ENCODE measurements at places on chromosomes 16 and 17. TPM values are rescaled to one million over a fixed set of nuclear protein-coding genes. Genes with fewer than 3 reads are reported as not detected.

DNA sequence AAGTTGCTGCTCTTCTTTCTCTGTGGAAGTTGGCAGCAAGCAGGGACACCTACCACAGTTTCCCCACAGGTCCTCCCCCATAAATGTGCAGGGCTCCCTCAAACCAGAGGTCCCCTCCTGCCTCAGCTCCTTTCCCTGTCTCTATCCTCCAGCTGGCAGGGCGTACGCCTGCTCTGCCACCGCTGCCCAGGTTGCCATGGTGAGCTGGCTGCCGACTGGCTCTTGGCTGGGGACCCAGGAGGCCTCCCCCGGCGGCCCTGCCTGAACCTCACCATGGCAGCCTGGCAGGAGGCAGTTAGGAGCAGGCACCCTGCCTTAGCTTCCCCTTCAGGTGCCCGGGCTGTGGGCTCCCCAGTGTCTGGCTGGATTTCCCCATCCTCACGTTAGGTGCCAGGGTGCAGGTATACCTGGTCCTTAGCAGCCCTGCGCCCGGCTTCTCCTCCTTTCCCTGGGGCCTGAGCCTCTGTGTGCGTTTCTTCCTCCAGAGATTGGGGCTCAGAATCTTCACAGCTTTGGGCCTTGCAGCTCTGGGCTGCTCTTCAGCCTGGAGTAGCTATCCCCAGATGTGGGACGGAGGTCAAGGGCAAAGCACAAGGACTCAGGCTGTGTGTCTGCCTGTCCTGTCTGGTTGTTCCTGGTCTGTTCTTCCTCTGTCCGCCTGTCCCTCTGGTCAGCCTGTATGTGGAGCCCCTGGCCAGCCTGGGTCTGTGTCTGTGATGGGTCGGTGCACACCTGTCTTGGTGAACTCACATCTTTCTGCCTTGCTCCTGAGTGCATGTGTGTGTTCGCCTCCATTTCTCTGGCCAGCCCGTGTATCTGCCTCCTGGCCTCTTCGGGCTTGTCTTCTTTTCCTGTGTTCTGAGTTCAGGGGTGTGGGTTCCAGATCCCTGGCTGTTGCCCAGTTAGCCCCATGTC is 15.7 kb downstream of the GJD3 start:
- H3K36me3 ChIP-seq = no peaks in the 10 kb centered on the region
- peak overlapping the region; percentile 49 for H3K27ac ChIP-seq
- peak overlapping the region; percentile 21 for H3K4me3 ChIP-seq

DNA sequence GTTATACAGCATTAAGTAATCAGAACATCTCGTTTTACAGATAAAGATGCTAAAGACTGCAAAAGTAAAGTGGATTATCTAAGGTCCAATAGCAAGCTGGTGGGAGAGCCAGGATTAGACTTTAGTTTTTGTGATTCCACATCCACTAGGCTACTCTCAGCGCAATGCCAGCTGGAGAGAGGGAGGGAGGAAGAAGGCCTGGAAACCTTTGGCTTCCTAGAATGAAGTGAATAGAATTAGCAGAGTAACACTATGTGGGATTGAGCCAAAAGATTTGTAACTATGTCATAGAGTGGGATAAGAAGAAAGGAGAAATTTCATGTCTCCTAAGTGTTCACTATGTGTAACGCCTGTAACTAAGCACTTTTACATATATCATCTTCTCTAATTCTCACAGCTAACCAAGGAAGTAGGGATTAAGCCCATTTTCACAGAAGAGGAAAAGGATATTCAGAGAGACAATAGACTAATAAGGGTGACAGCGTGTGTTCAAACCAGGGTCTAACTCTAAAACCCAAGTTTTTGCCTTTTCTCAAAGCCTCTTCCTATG is 25.4 kb upstream of the NSRP1 start:
- no peak overlapping the region for H3K27ac ChIP-seq
- H3K27me3 ChIP-seq = peaks cover 62% of the 10 kb centered on the region
- peaks cover 14% of the 10 kb centered on the region for H3K4me1 ChIP-seq
- DNase-seq = no peak
- no peaks in the 10 kb centered on the region for H3K36me3 ChIP-seq

- no peaks in the 10 kb centered on the region for H3K36me3 ChIP-seq
- DNase-seq = no peak
- H3K4me3 ChIP-seq = no peak overlapping the region
- H3K27ac ChIP-seq = no peak overlapping the region
Observed at GRCh38 chr17:37506678-37507077, 17.0 kb downstream of the DUSP14 start.

The ANKRD40CL gene
- not detected for total RNA-seq

DNA sequence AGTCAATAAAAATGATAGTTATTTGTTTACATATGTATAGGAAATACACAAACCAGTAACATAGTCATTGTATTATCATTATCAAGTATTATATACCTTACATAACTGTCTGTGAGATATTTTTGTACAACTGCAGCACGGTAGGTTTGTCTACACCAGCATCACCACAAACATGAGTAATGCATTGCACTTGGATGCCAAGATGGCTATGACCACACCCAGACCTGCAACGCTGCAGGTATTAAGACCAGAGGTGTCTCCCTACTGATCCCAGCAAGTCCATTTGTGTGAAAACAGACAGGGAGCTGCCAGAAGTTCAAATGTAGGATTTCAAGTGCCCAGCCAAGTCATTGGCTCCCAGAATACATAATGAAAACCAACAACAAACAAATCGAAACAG is 34.2 kb upstream of the NOS2 start:
- H3K27ac ChIP-seq = no peak overlapping the region
- peaks cover 4% of the 10 kb centered on the region for H3K36me3 ChIP-seq
- H3K4me1 ChIP-seq = no peaks in the 10 kb centered on the region
- no peaks in the 10 kb centered on the region for H3K27me3 ChIP-seq

GRCh38 chr16:50767197-50767596 is 25.3 kb downstream of the CYLD start:
- no peak for DNase-seq
- peaks cover 37% of the 10 kb centered on the region for H3K36me3 ChIP-seq
- H3K4me1 ChIP-seq = peaks cover 73% of the 10 kb centered on the region
- H3K4me3 ChIP-seq = no peak overlapping the region

The CCDC182 gene
- not detected for total RNA-seq

GRCh38 chr16:75025761-75026160 is 26.9 kb downstream of the ZNRF1 start:
- H3K4me3 ChIP-seq = no peak overlapping the region
- no peak for DNase-seq
- peaks cover 23% of the 10 kb centered on the region for H3K36me3 ChIP-seq
- H3K4me1 ChIP-seq = peaks cover 36% of the 10 kb centered on the region
- no peaks in the 10 kb centered on the region for H3K27me3 ChIP-seq

DNA sequence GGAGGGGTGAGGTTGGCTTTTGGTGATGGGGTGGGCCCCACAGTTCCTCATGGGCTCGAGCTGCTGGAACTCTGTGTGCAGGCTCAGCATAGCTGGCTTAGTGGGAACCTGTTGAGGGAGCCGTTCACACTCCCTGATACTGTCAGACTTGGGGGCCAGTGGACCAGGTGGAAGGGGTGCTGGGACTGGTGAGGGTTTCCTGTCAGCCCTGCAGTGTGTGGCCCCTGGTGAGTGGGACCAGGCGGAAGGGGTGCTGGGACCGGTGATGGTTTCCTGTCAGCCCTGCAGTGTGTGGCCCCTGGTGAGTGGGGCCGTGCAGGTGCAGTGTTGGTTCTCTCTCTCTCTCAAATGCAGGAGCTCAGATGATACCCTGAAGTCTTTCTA is 45.1 kb upstream of the ZNF750 start:
- DNase-seq = no peak
- H3K36me3 ChIP-seq = peaks cover 9% of the 10 kb centered on the region
- H3K4me3 ChIP-seq = peak overlapping the region; percentile 76

DNA sequence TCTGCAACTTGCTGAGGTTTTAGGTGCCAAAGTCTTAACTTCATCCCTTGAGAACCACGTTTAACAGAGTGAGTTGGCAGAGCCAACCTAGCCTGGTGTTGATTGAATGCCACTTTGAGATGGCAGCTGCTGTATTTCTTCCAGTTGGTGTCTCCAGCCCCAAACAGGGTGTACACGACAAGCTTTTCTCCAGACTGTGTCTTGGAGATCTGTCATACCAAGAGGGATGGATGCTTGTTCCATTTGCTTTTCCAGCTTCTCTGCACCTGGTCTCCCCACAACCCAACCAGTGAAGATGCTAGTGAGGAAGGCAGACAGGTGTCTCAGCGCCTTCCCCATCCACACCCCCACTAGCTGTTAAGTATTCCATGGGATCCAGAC is 141.1 kb upstream of the HS3ST2 start:
- H3K4me3 ChIP-seq = no peak overlapping the region
- H3K36me3 ChIP-seq = no peaks in the 10 kb centered on the region
- H3K27me3 ChIP-seq = no peaks in the 10 kb centered on the region
- H3K4me1 ChIP-seq = no peaks in the 10 kb centered on the region
- no peak for DNase-seq
- no peak overlapping the region for H3K27ac ChIP-seq

GRCh38 chr17:48541577-48542113 is 3.3 kb downstream of the HOXB2 start:
- no peak for DNase-seq
- peak overlapping the region; percentile 100 for H3K27ac ChIP-seq
- peaks cover 28% of the 10 kb centered on the region for H3K4me1 ChIP-seq
- peaks cover 10% of the 10 kb centered on the region for H3K36me3 ChIP-seq
- peak overlapping the region; percentile 95 for H3K4me3 ChIP-seq
- no peaks in the 10 kb centered on the region for H3K27me3 ChIP-seq

DNA sequence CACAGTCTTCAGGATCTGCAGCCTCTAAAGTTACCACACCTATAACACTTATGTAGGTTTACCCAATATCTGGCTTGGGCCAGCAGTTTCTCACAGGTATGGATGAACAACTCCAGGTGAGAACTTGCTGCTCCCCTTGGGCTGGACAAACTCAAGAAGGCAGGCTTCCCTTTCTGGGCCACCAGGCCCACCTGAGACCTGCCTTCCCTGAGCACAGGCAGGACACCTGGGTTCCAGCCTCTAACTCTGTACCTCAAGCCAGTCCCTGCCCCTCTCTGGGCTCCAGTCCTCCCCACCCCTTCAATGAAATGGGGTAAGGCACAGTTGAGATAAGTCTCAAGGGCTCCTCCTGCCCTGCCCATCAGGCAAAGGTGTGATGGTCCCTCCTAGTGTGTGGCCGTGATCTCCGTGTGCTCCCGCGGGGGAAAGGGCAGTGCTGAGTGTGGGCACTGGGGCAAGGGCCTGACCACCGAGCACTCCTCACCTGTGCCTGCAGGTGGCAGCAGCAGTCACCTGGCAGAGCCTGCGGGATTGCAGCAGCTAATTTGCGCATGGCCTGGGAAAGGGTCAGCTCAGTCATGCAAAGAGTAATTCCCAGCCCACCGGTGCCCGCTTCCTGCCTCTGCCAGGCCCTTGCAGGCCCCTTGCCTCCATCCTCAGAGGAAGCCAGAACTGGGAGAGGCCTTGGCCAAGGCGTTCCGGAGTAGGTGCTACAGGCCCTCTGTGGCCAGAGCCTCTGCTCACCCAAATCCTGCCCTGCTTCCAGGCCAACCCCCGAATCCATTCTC is 28.2 kb upstream of the ADGRG1 start:
- DNase-seq = no peak
- no peak overlapping the region for H3K4me3 ChIP-seq
- peaks cover 33% of the 10 kb centered on the region for H3K36me3 ChIP-seq
- no peaks in the 10 kb centered on the region for H3K27me3 ChIP-seq
- H3K4me1 ChIP-seq = peaks cover 63% of the 10 kb centered on the region
- peak overlapping the region; percentile 80 for H3K27ac ChIP-seq

The TBX21 gene
- total RNA-seq = 234 TPM

DNA sequence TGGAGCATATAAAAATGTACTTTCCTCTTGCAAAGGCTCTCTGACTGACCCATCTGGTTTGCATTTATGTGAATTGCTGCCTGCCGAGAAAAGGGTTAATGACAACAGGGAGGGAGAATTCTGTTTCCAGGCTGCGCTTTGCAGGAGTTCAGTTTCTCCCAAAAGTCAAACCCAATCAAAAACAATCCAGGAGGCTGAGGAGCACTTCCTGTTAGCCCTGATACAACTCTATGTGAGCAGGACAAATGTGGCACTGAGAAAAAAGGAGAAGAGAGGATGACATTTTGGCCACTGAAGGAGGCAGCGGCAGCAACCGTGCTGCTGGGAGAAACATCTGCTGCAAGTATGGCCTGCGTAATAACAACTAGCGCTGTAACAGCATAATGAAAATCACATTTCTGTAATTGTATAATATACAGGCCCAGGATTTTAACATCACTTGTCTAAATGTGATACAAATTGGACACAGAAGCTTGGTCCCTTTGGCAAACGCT is 26.8 kb upstream of the ELAC2 start:
- no peaks in the 10 kb centered on the region for H3K4me1 ChIP-seq
- DNase-seq = no peak
- no peak overlapping the region for H3K27ac ChIP-seq
- H3K4me3 ChIP-seq = no peak overlapping the region

DNA sequence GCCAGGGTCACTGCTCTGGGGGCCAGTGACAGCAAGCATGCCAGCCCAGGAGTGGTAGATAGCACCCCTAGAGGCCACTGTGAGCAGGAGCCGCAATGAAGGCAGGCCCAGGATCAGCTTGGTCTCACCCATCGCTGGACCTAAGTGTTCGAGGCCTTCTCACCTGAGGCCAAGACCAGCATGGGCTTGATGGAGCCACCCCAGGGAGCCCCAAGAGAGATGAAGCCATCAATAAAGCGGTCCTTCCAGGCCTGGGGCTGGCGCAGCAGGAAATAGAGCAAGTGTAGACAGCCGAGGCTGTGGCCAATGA is 1.8 kb downstream of the LCAT start:
- no peak overlapping the region for H3K4me3 ChIP-seq
- no peak for DNase-seq
- H3K4me1 ChIP-seq = peaks cover 15% of the 10 kb centered on the region

- no peak overlapping the region for H3K4me3 ChIP-seq
- no peak for DNase-seq
- no peak overlapping the region for H3K27ac ChIP-seq
- no peaks in the 10 kb centered on the region for H3K4me1 ChIP-seq
Observed at GRCh38 chr16:1154887-1155331, 2.0 kb downstream of the CACNA1H start.
